NCI-H1092 (cell line): ENCODE measurements at places on chromosomes 3 and 15.

GRCh38 chr3:45777111-45777745, 19.1 kb downstream of the SLC6A20 start:
- DNase-seq, result no peak

GRCh38 chr3:110344897-110345767, 726.5 kb upstream of the NECTIN3 start:
- DNase-seq, result no peak

GRCh38 chr3:100045696-100046095, 68.6 kb downstream of the FILIP1L start:
- no peak for DNase-seq

- no peak for DNase-seq
These were observed 664 bp upstream of the PIK3CA start for GRCh38 chr3:179147514-179147872.

GRCh38 chr3:20700714-20701113, 514.7 kb upstream of the SGO1 start:
- DNase-seq, result no peak

DNA sequence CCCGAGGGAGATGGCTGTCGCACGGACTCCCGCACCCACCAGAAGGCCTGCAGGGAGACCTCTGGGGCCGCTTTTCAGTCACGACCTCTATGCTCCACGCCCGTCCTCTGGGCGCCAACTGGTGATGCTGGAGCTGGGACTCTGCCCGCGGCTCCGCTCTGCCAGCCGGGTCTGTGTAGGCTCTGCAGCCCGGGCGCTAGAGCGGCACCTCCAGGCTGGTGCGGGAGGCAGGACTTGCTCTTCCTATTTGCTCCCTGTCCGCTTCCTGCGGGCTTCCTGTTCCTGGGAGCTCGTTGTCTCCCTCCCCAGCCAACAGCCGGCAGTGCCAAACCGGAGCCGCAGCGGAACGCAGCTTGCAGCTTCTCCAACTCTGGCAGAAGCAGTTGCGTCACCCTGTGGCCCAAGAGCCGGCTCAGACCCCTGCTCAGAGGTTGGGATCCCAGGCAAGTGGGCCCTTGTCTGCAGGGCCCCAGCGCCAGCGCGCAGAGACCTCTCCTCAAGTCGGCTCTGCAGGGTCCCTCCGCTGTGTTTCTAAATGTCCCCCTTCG, 285.9 kb downstream of the XXYLT1 start:
- DNase-seq, result peak; percentile 78
